CD4-positive, alpha-beta T cell treated with Interleukin-17A for 4 hours (primary cell): ENCODE measurements at places on chromosomes 12 and 14.

DNA sequence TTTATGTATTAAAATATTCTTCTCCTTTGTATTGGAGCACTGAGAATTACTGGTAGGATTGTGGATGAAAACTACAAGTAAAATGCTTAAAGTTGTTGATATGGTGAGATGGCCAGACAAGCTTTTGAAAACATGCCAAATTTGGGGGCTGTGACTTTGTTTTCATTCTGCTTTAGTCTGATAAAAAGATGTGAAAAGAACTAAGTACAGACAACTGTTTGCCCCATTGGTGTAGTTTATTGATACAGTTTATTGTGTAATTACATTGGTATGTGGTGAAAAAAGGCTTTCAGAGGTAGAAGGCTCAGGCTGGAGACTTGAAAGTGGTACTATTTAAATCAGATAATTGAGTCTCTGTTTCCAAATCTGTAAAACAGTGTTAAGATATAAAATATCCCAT is 746.8 kb downstream of the DIO2 start:
- no peak for DNase-seq

- DNase-seq = no peak
These were observed 5.4 kb downstream of the KIF26A start for GRCh38 chr14:104143521-104144452.

GRCh38 chr12:102824218-102824835 is 92.7 kb downstream of the PAH start:
- no peak for DNase-seq

- DNase-seq = peak; percentile 47
These were observed 512 bp downstream of the PDE1B start for GRCh38 chr12:54549774-54550451.

GRCh38 chr12:15336768-15337553 is 14.7 kb downstream of the PTPRO start:
- DNase-seq = no peak

DNA sequence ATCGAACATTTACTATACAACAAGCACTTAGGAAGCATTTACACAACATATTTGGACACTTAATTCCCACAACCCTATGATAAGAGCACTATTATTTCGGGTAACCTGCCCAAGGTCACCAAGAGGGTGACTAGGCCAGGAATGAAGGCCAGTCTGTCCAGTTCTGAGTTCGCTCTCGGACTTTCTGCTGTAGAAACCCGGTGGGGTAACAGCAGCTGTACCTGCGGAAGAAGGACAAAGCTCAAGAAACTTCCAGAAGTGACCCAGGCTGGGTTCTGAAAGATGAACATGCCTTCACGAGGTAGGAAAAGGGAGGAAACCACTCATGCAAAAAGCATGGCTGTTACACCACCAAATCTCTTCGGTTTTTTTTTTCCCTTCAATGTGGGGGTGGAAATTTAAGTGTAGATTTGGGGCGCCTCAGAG is 10.8 kb downstream of the PLA2G1B start:
- no peak for DNase-seq

GRCh38 chr12:118734266-118734665 is 247.1 kb upstream of the SRRM4 start:
- DNase-seq = no peak

DNA sequence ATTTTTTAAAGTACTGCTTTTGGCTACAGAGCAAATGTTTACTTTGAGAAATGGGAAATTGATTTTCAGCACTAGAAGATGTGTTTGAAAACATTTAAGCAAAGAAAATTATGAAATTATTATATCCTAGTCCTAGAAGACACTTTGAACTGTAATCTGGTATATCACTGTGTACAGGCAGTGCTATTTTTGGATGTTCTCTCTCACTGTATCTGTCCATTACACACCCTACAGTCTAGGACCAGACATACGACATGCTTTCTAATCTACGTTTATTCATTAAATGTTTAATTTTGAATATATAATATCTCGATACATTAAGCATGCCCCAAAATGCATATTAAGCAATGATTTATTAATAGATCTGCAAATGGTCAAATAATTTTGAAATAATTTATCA is 82.5 kb downstream of the ST8SIA1 start:
- no peak for DNase-seq

GRCh38 chr14:75986439-75986765 is 839 bp downstream of the IFT43 start:
- DNase-seq = no peak

GRCh38 chr12:48813465-48814261 is 4.6 kb upstream of the CACNB3 start:
- DNase-seq = no peak

GRCh38 chr14:73789989-73790581 is 61.5 kb upstream of the PTGR2 start:
- no peak for DNase-seq

DNA sequence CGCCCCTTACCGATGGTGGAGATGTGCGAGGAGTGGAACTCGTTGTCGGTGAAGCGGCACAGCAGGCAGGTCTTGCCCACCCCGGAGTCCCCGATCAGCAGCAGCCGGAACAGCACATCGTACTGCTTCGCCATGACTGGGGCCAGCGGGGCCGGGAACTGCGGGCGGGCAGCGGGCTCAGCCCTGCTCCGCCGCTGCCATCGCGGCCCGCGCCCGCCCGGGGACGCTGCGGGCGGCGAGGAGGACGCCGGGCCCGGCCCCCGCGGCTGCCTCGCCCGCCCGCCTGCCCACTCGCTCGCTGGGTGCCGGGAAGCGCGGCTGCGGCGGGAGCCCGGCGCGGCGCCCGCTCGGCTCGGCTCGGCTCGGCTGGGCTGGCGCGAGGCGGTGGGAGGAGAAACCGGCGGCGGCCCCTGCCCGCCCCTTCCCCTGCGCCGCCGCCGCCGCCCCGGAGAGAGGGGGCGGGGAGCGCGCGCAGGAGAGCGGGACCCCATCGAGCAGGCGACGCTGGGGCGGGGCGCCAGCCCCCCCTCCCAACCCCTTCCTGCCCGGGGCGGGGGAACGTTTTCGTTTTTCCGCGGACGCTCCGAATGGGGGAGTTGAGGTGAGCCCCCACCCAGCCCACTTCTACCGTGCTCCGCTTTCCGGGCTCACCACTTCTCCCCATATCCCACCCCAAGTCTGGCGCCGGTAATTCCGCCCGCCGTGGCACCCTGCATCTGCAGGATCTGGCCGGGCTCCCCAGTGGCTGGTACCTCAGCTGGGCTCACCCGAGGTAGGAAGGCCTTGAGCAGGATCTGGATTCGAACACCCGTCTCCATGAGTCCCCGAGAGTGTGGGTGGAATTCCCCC is at the start of gene RAB15:
RAB15 (minus strand) TSS at position 394 of the 849 bp plus-strand sequence; CDS start at position 134, 260 bp downstream.
- DNase-seq = peak; percentile 75

- DNase-seq = no peak
These were observed 26.7 kb upstream of the BLTP3B start for GRCh38 chr12:100169345-100169744.

DNA sequence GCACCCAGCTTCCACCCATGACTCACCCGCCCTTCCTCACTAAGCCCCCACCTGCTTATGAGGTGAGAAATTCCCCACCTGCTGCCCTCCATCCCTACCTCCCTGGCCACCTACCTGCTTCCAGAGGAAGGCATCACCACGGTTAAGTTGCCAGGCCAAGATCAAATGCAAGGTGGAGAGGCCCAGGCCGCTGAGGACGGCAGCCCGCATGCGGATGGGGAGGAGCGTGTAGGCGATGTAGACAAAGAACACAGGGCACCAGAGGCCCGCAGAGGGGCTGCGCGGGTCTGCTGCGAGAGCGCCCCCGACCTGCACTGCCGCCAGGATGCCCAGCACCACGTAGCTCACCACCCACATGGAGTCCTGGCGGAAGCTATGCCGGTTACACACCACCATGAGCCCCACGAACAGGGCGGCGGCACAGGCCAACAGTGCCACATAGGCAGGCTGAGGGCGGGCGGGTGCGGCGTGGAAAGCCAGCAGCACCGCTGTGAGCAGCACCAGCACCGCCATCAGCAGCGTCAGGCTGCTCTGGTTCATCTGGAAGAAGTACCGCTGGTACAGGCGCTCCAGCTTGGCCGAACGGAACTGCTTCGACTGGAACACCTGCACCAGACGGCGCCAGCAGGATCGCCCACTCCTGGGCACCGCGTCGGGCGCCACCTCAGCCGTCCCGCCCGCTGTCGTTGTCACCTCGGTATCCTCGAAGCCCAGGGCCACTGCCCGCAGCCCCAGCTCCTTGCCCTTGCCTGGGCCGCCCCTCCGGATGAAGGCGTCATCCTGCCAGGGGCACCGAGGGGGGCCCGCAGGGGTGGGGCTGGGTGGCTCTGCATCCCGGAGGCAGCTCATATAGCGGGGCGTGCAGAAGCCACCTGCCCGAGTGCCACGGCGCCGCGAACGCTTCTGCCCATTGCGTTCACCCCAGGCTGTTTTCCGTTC is 6.2 kb downstream of the ADCY6 start:
- no peak for DNase-seq

DNA sequence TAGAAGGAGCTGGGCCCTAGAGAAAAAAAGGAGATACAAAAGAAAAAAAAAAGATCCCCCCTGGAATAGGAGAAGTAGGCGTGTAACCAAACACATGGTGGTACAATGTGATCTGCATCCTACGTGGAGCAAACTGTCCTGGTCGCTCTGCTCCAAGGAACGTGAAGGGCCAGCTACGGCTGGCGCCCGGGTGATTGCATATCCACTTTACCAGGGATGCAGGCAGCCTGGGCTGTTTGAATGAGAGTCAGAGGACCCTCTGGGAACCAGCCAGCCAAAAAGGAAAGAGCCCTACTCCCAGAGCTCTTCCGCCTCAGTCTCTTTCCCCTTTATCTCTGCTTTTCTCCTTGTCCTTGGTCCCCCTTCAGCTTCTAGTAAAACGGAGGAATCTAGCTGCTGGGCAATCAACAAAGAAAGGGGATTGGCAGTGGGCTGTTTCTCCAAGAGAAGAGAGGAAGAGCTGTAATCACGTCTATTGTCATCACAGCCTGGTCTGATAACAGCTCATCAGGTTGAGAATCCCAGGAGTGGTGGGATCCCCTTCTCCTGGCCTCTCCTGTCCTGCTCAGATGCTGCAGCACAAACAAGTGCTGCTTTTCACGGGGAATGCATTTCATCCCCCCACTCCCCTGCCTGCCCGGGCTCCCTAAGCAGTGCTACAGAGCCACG is 156.0 kb downstream of the ADCK1 start:
- no peak for DNase-seq

- no peak for DNase-seq
These were observed 1.7 kb upstream of the PAPLN start for GRCh38 chr14:73235531-73236155.

DNA sequence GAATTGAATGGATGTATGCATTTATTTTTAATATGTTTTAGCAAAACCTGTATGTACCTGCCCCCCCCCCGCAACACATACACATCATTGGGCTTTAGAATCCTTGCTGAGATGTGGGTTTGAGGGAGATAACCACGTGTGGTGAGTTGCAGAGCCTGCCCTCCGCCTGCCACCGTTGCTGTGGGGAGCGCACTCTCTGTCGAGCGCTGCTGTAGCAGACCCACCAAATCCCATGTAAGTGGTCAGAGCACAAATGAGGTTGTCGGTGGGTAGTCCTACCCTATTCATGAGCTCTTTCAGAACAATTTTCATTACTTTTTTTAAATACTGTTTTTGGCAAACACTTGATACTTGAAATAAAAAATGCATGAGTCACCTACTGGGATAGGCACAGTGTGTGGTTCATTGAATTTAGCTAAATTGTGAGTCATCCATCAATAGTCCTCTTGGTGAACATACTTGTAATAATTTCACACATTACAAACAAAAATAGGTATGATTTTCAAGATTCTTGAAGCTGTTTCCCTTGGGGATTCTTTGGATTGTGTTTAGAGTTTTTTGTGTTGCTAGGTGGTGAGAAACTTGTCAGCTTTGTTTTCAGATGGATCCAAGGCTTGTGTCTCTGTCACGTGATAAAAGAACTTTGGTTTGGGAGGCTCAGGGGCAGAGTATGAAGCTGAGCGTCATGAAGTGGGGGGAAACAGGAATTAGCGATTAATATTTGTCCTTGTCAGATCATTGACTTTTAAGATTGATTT is 107.6 kb downstream of the PTCSC3 start:
- no peak for DNase-seq
